Fibroblast of upper back skin (primary cell): ENCODE measurements at places on chromosomes 5 and 9.

DNA sequence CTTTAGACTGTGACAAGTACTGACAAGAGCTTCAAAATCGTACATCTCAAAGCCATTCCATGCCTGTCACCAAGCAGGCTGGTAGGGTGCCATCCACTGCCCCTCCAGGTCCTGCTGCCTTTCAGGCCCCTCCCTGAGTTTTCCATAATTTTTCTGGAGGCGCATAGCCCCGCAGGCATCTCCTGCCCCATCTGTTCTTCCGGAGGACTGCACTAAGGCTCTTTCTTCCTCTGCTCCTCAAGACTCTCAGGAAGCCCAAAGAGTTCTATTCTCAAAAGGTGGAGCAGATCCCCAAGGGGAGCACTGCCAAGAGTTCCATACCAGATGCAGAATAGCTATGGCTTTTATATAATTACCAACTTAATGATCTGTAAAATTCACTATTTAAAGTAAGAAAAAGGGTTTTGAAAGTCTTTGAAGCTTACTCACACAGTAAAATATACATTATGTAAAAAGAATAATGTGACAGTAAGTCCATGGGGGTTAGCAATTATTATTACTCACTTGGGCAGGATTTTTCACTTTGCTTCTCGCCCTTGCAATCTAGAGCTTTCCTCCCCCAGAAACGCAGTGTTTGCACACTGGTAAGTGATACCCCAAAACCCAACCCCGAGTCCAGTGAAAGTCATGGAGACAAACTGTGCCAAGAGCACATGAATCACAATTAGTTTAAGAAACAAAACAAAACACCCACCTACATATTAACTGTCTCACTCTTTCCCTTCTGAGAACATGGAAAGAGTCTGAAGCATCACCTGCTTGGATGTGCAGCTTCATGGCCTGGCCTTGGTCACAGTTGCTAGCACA is 114.1 kb upstream of the DAPK1 start:
- DNase-seq = no peak

DNA sequence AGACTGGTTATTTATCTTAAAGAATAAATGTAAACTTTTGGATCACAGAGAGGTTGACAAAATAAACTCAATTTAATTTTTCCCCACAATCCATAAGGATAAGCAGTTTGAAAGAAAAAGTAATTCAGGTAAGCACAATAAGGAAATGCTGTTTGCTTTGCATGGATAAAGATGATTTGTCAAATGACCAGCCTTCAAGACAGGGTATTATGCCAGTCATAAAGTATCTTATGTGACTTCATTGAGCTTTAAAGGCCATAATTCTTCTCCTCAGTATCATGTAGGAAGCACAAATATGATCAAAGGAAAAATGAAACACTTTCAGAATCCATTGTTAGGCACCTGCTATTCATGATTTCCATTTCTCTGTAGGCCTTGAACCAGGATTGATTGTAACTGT is 180.7 kb upstream of the PPP1R2B start:
- no peak for DNase-seq

DNA sequence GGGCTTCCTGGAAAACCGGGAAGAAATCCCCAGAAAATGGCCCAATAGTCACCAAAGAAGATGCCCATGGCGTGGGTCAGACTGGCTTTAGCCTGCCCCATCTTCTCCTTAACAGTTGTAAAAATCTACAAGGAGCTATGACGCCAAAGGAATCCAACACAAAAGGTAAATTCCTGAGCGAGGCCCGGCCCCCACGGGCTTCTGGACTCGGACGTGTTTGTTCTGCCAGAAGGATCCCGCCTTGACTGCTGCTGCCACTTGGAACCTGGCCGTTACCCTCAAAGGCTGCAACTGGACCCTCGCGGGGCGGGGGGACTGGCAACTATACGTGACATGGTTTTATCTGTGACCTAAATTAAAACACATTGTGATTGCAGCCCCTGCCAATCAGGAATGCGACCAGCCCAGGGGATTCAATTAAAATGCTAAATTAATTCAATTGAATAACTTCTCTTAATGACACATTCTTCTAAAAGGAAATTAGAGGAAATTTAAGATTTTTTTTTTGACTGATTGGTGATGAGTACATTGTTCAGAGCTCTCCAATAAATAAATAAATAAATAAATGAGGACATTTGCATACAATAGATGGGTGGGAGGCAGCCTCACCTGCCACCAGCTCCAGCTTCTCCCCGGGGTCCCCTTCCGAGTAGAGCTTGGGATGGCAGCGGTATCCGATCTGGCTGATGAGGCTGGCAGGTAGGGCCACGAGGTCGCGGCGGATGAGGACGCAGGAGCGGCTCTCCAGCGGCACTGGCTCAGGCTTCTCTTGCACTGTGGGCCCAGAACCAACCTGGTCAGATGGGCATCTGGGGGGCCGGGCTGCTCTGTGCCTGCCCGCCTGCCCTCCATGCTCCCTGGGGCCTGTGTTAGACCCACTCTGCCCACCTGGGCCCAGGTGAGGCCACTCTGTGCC is 54.7 kb upstream of the UBAC1 start:
- no peak for DNase-seq

DNA sequence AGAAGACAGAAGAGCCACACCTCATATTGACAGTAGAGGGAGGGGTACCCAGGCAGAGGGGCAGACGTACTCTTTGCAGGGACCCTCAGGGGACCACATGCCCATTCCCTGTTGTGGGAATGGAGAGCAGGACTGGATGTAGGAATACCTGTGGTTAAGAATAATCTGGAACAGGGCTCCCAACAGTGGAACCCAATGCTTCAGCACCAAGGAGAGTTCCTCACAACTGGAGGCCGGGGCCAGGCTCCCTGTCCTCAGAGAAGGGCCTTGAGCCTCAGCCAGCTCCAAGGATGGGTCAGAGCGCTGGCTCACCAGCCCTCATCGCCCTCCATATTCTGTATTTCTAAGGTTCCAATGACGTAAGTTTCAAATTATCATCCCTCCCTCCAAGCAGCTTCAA is 7.4 kb upstream of the SHC3 start:
- DNase-seq = peak; percentile 51

DNA sequence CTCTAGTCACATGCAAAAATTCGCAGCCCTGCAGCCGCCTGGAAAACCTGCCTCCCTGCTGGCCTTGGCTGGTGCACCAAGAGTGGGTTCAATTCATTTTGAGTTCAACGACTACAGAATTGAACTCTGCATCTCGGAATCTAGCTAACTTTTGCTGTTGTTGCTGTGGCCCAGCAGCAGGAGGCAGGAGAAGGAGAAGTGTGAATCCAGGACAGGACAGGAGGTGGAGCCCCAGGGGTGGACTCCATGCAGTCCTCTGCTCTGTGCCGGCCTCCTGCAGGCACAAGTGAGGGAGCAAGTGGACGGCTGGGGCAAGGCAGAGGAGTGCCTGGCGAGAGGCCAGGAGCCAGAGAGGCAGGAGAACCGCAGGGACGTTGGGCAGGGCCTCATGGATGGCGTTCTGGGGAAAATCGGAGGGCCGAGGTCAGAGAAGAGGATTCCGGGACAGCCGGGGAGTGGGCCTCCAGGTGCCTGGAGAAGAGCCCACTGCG is 214.2 kb downstream of the FANCC start:
- no peak for DNase-seq

- DNase-seq = no peak
Measured at GRCh38 chr9:133468374-133468773, 8.6 kb downstream of the CACFD1 start.

GRCh38 chr9:72299017-72299603 is 65.9 kb downstream of the ZFAND5 start:
- no peak for DNase-seq

GRCh38 chr5:159409801-159410200 is 79.5 kb upstream of the IL12B start:
- no peak for DNase-seq
